SK-N-MC (cell line): ENCODE measurements at places on chromosomes 4 and X.

GRCh38 chr4:184100297-184100885 is 117.3 kb downstream of the ENPP6 start:
- DNase-seq, result no peak

GRCh38 chrX:96568071-96568470 is 116.6 kb upstream of the DIAPH2 start:
- DNase-seq, result no peak

- no peak for DNase-seq
Measured at GRCh38 chrX:69131886-69132285, 33.4 kb downstream of the PJA1 start.

GRCh38 chrX:19975845-19976244 is 15.0 kb downstream of the BCLAF3 start:
- DNase-seq, result no peak

DNA sequence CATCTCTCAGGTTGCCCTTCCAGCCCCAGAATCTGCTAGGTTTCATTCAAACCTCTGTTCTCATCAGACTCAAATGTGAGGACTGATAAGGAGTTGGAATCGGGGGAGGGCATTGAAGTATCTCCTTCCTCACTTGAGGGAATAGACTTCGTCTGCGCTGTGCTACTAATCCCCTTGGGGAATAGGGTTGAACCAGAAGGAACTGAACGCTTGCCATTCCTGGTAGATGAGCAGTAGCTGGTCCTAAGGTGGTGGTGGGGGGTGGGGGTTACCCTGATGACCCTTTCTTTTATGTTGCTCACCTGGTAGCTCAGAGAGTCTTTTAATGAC is 692 bp upstream of the SLC9A7 start:
- no peak for DNase-seq

DNA sequence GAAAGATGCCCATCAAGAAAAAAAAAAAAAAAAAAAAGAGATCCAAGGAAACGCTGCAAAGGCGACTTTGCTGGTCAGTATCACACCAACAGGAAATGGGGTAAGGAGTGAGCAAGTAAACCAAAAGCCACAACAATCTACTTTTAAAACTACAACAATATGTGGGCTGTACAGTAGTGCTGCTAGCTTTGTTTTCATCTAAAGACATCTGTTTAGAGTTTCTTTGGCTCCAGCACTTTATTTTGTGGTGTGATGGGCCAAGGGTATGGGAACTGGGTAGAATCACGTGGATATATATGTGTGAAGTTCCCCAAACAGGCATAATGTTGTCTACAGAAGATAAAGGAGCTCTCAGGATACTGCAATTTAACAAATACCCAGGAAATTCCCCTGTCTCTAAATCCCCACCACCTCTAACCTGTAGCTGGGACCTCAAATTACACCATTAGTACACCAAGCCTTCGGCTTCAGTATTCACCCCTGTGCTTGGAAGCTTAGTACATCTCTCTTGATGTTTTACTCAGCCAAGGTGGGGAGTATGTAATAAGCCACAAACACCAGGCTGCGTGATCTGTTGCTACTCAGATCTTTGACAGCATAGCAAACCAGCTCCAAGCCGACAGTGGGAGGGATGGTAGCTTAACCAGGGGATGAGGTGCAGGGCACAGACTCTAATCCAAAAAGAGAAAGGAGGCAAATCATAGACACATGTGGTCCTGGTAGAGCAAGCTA is 207.9 kb downstream of the HS6ST2 start:
- DNase-seq, result no peak

GRCh38 chr4:17773135-17773698 is 8.2 kb downstream of the FAM184B start:
- DNase-seq, result no peak

DNA sequence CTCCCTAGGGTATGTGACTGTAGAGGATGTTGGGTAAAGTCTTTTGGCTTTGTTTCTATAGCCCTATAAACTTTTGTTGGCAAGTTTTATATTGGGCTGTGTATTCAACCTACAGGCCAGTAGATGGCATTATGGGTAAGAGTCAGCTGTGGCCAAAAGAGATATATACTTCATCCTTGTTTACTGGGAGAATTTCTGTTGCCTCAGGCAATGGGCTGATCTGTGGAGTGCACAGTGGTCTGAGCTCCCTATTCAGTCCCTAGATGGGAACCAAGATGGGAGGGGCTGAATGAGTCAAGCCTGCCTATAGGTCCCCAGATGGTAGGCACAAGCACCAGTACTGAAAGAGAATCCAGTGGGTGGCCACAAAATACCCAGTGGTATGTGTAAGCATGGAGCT is 580.6 kb downstream of the EPHA5 start:
- no peak for DNase-seq

DNA sequence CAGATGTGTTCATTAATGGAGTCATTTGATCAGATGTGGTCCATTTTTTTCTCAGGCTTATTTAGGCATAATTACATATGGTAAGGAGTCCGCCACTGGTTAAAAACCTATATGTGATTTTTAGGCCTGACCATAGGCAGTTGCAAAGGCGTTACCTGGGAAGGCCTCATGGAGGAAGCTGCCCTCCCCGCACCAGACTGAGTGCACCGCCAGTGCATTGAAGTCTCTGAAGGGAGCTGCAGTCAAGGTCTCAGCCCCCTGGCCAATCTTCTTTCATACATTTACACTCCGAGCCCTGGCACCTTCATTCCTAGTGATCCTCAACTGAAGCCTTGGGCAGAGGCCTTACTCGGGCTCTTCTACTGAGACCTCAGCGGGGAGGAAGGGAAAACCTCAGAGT is 898.2 kb upstream of the AGA start:
- no peak for DNase-seq

- DNase-seq, result no peak
Measured at GRCh38 chrX:22206781-22207180, 65.9 kb upstream of the CBLL2 start.

- DNase-seq, result no peak
Measured at GRCh38 chr4:56240554-56241174, 146.6 kb downstream of the AASDH start.

- no peak for DNase-seq
Measured at GRCh38 chr4:48343035-48343434, 1.7 kb downstream of the SLAIN2 start.

DNA sequence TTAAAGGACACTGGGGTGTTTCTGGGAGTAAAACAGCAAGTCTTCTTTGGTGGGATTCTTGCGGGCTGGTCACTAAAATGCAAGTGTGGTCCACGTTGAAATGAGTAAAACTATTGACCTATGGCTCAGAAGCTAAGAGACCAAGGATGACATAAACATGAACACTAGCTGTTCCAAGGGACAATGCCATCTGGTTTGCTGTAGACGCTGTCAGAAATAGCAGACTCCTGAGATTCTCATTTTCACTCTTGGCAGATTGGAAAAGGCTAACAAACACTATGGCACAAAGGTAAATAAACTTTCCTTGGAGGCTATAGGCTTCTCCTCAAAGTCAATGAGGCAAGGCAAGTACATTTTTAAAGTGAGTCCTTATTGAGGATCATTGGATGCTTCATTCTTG is 343.6 kb downstream of the KCNIP4 start:
- DNase-seq, result no peak

- DNase-seq, result peak; percentile 39
Measured at GRCh38 chr4:136078976-136079375, 1453.3 kb downstream of the PCDH18 start.

- no peak for DNase-seq
Measured at GRCh38 chrX:154321594-154321993, 26.0 kb downstream of the TKTL1 start.
